ENCODE measurements at places on chromosomes 6 and 20. TPM values are rescaled to one million over a fixed set of nuclear protein-coding genes. Genes with fewer than 3 reads are reported as not detected.
A peak's percentile ranks its signal among the peaks of the same experiment; 100 is the strongest.

MAFB gene
- 77.5 TPM for total RNA-seq

PPIL6 gene
- total RNA-seq, result 4.4 TPM

GPR63 gene
- 0.83 TPM for total RNA-seq

MUC22 gene
- not detected for total RNA-seq

CYP21A2 gene
- total RNA-seq, result 3.7 TPM

RAET1E gene
- not detected for total RNA-seq

WFDC12 gene
- total RNA-seq, result not detected

PKHD1 gene
- total RNA-seq, result not detected

DNA sequence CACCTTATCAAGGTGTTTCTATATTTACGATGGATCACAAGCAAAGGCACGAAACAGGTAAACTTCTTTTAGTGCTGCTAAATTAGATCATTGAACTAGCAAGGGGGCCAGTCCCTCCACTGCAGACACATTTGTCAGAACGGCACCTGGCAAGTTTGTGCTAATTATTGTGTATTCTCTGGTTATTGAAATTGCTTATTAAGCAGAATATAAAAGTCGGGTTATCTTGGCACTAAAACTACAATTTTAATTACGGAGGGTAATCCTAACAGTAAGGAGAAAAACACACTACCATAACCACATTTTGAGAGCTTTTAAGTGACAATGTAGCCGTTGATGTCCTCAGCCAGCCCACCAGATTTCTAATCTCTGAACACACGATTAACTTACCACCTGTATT, 118.9 kb upstream of the BTN3A2 start:
- no peaks in the 10 kb centered on the region for H3K36me3 ChIP-seq
- H3K4me1 ChIP-seq, result peaks cover 18% of the 10 kb centered on the region
- peaks cover 26% of the 10 kb centered on the region for H3K27me3 ChIP-seq
- no peak for DNase-seq

DNA sequence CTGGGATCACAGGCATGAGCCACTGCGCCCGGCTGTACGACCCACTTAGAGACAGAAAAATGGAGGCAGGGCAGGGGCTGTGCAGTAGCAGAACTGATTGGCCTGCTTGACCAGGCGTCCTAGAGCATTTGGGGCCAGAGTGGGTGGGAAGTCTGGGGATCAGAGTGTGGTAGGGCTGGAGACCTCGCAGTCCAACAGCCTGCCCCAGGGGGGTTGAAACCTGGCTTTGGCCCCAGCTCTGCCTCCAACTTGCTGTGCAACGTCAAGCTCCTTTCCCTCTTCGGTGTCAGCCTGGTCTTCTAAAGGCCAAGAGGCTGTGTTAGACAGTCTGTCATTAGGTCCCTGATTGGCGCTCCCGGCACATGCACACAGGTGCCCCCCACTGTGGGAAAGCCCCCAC, 15.3 kb upstream of the SPDEF start:
- H3K27me3 ChIP-seq, result peaks cover 4% of the 10 kb centered on the region
- H3K4me1 ChIP-seq, result no peaks in the 10 kb centered on the region
- no peak for DNase-seq
- no peaks in the 10 kb centered on the region for H3K36me3 ChIP-seq
- no peak overlapping the region for H3K27ac ChIP-seq
- H3K4me3 ChIP-seq, result no peak overlapping the region

GRCh38 chr6:90835596-90836212, 248.8 kb upstream of the MAP3K7 start:
- no peak overlapping the region for H3K4me3 ChIP-seq
- H3K36me3 ChIP-seq, result no peaks in the 10 kb centered on the region
- H3K27me3 ChIP-seq, result no peaks in the 10 kb centered on the region
- no peak for DNase-seq
- H3K4me1 ChIP-seq, result no peaks in the 10 kb centered on the region

GRCh38 chr6:158772851-158773371, 46.3 kb downstream of the EZR start:
- H3K4me1 ChIP-seq, result peaks cover 3% of the 10 kb centered on the region
- H3K36me3 ChIP-seq, result peaks cover 100% of the 10 kb centered on the region
- no peak overlapping the region for H3K4me3 ChIP-seq
- no peaks in the 10 kb centered on the region for H3K27me3 ChIP-seq
- no peak for DNase-seq

DNA sequence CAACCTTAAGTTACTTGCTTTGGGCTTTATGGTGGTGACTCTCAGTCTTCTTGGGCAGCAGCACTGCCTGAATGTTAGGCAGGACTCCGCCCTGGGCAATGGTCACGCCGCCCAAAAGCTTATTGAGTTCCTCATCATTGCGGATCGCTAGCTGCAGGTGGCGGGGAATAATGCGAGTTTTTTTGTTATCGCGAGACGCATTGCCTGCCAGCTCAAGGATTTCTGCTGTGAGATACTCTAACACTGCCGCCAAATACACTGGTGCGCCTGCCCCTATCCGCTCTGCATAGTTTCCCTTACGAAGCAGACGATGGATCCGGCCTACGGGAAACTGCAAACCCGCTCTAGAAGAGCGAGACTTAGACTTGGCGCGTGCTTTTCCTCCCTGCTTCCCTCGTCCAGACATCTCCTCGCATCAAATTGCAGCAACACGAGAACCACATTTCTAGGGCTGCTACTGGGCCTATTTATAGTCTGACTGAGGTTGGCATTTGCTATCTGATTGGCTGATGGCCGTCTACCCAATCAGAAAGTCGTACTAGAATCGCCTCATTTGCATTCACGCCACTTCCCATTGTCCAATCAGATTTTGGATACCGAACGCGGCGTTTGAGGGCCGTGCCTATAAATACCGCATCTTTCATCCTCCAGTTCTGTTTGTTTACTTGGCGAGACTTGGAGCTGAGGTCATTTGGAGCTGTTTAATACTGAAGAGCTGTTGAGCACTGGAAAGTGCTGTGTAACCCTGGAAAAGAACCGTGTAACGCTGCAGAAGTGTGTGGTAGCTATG, 28.2 kb upstream of the SLC17A4 start:
- no peaks in the 10 kb centered on the region for H3K27me3 ChIP-seq
- no peak overlapping the region for H3K4me3 ChIP-seq
- no peaks in the 10 kb centered on the region for H3K36me3 ChIP-seq
- no peaks in the 10 kb centered on the region for H3K4me1 ChIP-seq

GRCh38 chr20:33531047-33531877, 41.4 kb downstream of the CBFA2T2 start:
- no peak for DNase-seq
- H3K27me3 ChIP-seq, result no peaks in the 10 kb centered on the region
- peaks cover 22% of the 10 kb centered on the region for H3K4me1 ChIP-seq
- no peaks in the 10 kb centered on the region for H3K36me3 ChIP-seq
- H3K27ac ChIP-seq, result peak overlapping the region; percentile 12

- H3K36me3 ChIP-seq, result no peaks in the 10 kb centered on the region
- H3K4me1 ChIP-seq, result no peaks in the 10 kb centered on the region
- no peak for DNase-seq
- no peak overlapping the region for H3K4me3 ChIP-seq
- no peaks in the 10 kb centered on the region for H3K27me3 ChIP-seq
- no peak overlapping the region for H3K27ac ChIP-seq
These were observed 89.2 kb downstream of the TXNDC5 start for GRCh38 chr6:7821426-7821825.

DNA sequence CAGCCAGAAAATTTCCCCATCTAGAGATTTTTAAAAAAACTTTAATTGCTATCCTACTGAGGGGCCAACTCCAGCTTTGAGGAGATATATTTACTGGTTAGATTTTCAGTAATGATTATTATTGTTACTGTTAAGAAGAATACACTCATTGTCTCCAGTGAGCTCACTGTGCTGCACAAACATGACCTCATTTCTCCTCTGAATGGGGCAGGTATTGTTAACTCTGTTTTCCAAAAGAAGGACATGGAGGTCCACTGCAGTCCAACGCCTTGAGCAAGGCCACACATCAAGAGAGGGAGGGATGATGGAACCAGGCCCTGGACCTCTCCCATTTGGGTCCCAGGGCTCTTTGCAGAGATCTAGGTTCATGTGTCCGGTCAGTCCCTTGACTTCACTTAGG, 13.9 kb upstream of the SCUBE3 start:
- H3K27me3 ChIP-seq, result no peaks in the 10 kb centered on the region
- H3K4me1 ChIP-seq, result no peaks in the 10 kb centered on the region
- no peak overlapping the region for H3K4me3 ChIP-seq
- DNase-seq, result no peak
- H3K27ac ChIP-seq, result no peak overlapping the region

- H3K27ac ChIP-seq, result peak overlapping the region; percentile 15
- no peaks in the 10 kb centered on the region for H3K36me3 ChIP-seq
- peaks cover 42% of the 10 kb centered on the region for H3K4me1 ChIP-seq
- no peaks in the 10 kb centered on the region for H3K27me3 ChIP-seq
These were observed 61.6 kb upstream of the MRPS10 start for GRCh38 chr6:42279144-42279781.

- H3K27ac ChIP-seq, result no peak overlapping the region
- H3K27me3 ChIP-seq, result no peaks in the 10 kb centered on the region
- no peak overlapping the region for H3K4me3 ChIP-seq
- H3K36me3 ChIP-seq, result no peaks in the 10 kb centered on the region
These were observed 195.4 kb upstream of the RUNX2 start for GRCh38 chr6:45132658-45133294.

DNA sequence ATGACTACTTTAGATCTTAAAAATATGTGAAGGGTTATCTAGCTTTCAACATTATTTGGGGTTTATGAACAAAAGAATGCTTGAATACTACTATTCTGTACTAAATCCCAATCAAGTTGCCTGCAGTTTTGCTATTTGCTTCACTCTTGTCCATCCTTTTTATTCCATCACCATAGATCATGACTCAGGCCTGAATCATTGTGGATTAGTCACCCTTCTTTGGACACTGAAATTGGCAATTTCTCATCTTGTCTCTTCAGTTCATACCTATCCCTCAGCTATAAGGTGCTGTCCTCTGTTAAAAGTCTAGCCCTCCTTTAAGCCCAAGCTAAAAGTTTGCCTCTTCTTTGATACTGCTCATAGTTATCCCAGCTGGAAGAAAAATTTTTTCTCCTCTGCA, 199.1 kb downstream of the CENPW start:
- no peak overlapping the region for H3K4me3 ChIP-seq
- peaks cover 32% of the 10 kb centered on the region for H3K4me1 ChIP-seq
- H3K27ac ChIP-seq, result no peak overlapping the region
- no peak for DNase-seq

GRCh38 chr6:29141606-29142005, 29.1 kb upstream of the OR2J2 start:
- DNase-seq, result no peak
- no peak overlapping the region for H3K4me3 ChIP-seq
- no peaks in the 10 kb centered on the region for H3K36me3 ChIP-seq
- H3K4me1 ChIP-seq, result no peaks in the 10 kb centered on the region

- H3K36me3 ChIP-seq, result no peaks in the 10 kb centered on the region
- no peak overlapping the region for H3K4me3 ChIP-seq
- H3K27ac ChIP-seq, result no peak overlapping the region
- DNase-seq, result no peak
- no peaks in the 10 kb centered on the region for H3K27me3 ChIP-seq
- H3K4me1 ChIP-seq, result peaks cover 9% of the 10 kb centered on the region
These were observed 22.4 kb upstream of the MYMX start for GRCh38 chr6:44194326-44194725.

- H3K36me3 ChIP-seq, result no peaks in the 10 kb centered on the region
- no peak overlapping the region for H3K27ac ChIP-seq
- DNase-seq, result no peak
- H3K4me1 ChIP-seq, result peaks cover 13% of the 10 kb centered on the region
- no peaks in the 10 kb centered on the region for H3K27me3 ChIP-seq
- H3K4me3 ChIP-seq, result no peak overlapping the region
These were observed 127.5 kb downstream of the CDKAL1 start for GRCh38 chr6:20661721-20662120.

DNA sequence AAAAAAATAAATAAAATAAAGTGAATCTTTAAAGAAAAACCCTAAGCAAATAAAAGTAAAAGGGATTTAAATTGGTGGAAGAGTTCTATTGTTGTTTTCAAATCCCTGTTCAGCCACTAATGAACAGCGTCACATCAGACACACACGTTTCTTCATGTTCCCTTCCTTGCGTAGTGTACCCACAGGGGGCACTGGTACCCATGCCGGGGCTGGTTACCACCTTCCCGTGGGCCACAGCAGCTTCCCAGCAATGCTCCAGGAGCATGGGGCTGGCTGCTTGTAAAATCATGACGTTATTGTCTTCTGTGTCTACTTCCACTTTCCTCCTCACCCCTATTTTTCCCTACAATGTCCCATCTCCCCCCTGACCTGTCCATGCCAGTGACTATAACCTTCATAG, 988.7 kb downstream of the KIF16B start:
- H3K36me3 ChIP-seq, result no peaks in the 10 kb centered on the region
- no peaks in the 10 kb centered on the region for H3K27me3 ChIP-seq
- H3K27ac ChIP-seq, result no peak overlapping the region

GRCh38 chr20:7248281-7249201, 481.1 kb downstream of the BMP2 start:
- DNase-seq, result no peak
- H3K27ac ChIP-seq, result no peak overlapping the region
- no peak overlapping the region for H3K4me3 ChIP-seq
- H3K36me3 ChIP-seq, result no peaks in the 10 kb centered on the region

DNA sequence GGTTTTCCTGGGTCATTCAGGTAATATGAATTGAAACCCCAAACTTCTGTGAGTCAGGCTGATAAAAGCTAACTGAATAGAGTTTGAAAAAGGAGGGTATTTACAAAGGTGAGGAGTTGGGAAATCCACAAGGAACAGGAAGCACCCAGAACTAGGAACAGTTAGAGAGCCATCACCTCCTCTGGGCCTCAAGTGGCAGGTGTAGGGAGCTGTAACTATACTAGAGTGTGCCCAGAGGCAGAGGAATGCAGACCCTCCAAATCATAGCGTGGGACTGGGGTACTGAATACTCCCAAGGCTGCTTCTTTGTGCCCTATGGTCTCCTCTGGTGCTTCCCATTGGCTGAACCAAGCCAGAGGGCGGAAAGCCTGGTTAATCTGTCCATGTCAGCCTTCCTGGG, 18.3 kb downstream of the TRIM38 start:
- no peaks in the 10 kb centered on the region for H3K4me1 ChIP-seq
- no peak for DNase-seq
- H3K27ac ChIP-seq, result no peak overlapping the region
- H3K27me3 ChIP-seq, result no peaks in the 10 kb centered on the region
- H3K4me3 ChIP-seq, result no peak overlapping the region

GRCh38 chr20:54502179-54502578, 26.8 kb downstream of the DOK5 start:
- H3K27ac ChIP-seq, result no peak overlapping the region
- no peaks in the 10 kb centered on the region for H3K27me3 ChIP-seq
- H3K36me3 ChIP-seq, result no peaks in the 10 kb centered on the region
- no peak for DNase-seq
- no peaks in the 10 kb centered on the region for H3K4me1 ChIP-seq
- no peak overlapping the region for H3K4me3 ChIP-seq

DNA sequence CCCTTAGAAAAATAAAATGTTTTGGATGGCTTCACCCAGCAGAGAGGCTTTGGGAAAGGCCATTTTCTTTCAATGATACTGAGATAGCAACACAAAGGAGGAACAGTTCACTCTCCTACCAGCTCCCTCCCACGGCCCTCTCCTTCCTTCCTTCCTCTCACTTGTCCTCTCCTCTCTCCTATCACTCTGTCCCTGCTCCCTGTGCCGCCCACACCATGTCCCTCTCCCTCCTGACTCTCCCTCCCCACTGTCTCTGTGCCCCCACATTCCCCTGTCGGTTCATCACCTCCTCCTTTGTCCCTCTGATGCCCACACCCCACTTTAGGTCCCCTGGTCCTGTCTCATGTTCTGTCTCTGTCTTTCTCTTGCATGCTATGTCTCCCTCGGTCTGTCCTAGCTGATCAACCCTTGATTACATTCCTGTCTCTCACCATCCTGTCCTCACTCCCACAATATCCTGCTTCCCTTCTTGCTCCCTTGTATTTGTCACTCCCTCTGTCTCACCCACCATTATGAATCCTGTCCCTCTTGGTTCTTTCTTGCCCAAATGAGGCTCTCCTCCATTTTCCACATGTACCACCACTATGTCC, 30.1 kb downstream of the ELMO2 start:
- no peak overlapping the region for H3K4me3 ChIP-seq
- no peaks in the 10 kb centered on the region for H3K27me3 ChIP-seq
- peaks cover 100% of the 10 kb centered on the region for H3K36me3 ChIP-seq
- no peak overlapping the region for H3K27ac ChIP-seq
